ENCODE measurements at places on chromosomes 5 and 9.

- DNase-seq, result no peak
These were observed 234.6 kb downstream of the CACNA1B start for GRCh38 chr9:138112090-138112748.

DNA sequence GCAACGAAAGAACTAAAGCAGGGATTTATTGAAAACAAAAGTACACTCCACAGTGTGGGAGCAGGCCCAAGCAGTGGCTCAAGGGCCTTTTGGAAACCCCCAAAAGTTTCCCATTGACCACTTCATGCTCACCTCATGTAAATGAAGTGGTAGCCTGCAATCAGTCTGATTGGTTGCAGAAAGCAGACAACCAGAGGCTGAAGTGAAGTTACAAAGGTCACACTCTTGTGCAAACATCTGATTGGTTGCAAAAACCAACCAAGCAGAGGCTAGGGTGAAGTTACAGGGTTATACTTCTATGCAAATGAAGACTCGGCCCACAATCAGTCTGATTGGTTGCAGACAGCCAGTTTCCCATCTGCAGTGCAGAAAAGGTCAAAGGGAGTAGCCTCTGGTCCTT is 258.0 kb downstream of the YTHDC2 start:
- no peak for DNase-seq

GRCh38 chr5:124438026-124438902 is 308.2 kb downstream of the ZNF608 start:
- DNase-seq, result no peak

- DNase-seq, result no peak
These were observed 74.0 kb downstream of the KCNN2 start for GRCh38 chr5:114435885-114436299.

- DNase-seq, result no peak
These were observed 186.2 kb downstream of the PLK2 start for GRCh38 chr5:58273711-58274110.
